ENCODE measurements at places on chromosomes 4 and X. TPM values are rescaled to one million over a fixed set of nuclear protein-coding genes. Genes with fewer than 3 reads are reported as not detected.

- H3K27ac ChIP-seq = no peak overlapping the region
- H3K4me3 ChIP-seq = no peak overlapping the region
- H3K27me3 ChIP-seq = no peaks in the 10 kb centered on the region
- no peaks in the 10 kb centered on the region for H3K36me3 ChIP-seq
Measured at GRCh38 chrX:11611965-11612364, 53.8 kb downstream of the ARHGAP6 start.

DNA sequence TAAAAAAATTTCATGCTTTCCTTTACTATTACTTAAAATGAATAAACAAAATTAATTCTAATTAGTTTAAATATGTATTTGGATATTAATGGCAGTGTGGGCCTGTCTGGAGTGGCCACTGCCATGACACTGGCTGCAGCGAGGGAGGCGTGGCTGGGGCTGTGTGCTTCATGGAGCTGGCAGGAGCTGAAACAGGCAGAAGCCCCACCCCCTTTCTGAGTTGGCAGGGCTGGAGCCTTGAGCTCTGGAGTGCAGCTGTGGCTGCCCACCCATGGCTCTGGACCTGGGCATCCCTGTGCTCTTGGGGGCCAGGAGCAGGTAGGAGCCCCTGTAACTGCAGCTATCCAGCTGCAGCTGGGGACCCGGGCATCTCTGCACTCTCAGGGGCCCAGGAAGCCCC lies 8.2 kb upstream of the HSD17B11 start:
- no peaks in the 10 kb centered on the region for H3K4me1 ChIP-seq
- no peaks in the 10 kb centered on the region for H3K27me3 ChIP-seq
- no peaks in the 10 kb centered on the region for H3K36me3 ChIP-seq
- no peak for DNase-seq

DNA sequence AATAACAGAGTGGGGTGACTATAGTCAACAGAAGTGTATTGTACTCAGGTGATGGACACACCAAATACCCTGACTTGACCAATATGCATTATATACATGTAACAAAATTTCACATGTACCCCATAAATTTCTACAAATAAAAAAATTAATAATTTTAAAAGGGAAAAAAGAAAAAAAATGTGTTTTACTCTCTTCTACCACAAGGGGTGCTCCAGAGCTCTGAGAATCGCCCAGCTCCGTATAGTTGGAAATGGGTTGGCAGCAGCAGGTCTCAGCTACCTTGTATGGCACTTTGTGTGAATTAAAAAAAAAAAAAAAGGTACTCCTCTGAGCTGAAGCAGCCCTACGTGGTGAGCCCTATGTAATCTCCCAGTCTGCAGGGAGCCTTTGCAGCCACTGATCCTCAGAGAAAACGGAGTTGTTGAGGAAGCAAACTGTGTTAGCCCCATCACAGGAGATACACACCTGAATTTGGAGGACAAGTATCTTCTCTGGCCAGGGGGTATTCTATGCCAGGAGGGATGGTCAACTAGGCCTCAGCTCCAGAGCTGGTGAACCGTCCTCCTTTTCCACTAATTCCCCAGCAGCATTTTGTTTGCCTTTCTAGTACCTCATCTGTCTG lies 17.2 kb upstream of the POLA1 start:
- DNase-seq = no peak
- H3K36me3 ChIP-seq = no peaks in the 10 kb centered on the region
- H3K4me3 ChIP-seq = no peak overlapping the region
- no peak overlapping the region for H3K27ac ChIP-seq

DNA sequence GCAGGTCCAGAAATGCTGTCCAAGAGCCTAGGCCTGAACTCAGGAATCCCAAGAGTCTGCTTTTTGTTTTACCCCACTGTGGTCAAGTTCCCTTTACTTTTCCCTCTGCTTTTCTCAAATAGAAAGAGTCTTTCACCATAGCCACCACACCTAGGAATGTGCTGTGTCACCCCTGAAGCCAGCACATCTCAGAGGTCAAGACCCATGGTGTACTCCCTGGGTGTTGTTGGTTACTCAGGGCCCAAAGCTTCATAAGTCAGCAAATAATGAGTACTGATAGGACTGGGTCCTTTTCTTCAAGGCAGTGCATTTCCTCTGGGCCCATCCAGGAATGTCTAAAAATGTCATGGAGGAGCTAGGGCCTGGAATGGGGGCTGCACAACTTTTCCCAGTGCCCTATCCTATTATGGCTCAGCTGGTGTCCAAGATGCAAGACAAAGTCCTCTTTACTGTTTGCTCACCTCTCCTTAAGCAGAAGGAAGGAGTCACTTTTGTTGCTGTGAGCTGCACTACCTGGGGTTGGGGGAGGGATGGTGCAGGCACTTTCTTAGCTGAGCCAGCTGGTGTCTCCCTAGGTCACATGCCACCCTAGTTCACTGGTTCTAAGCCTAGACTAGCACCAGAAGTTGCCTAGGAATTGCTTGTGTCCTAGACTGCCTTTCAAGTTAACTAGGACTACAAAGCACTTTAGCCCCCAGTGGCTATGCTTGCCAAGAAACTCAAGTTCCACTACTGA lies 62.4 kb upstream of the RXFP1 start:
- no peaks in the 10 kb centered on the region for H3K36me3 ChIP-seq
- H3K4me3 ChIP-seq = no peak overlapping the region
- no peak overlapping the region for H3K27ac ChIP-seq
- no peak for DNase-seq
- no peaks in the 10 kb centered on the region for H3K27me3 ChIP-seq

GRCh38 chrX:30982467-30982866 lies 89.4 kb downstream of the FTHL17 start:
- no peaks in the 10 kb centered on the region for H3K27me3 ChIP-seq
- no peak overlapping the region for H3K4me3 ChIP-seq
- no peaks in the 10 kb centered on the region for H3K36me3 ChIP-seq
- H3K4me1 ChIP-seq = no peaks in the 10 kb centered on the region
- H3K27ac ChIP-seq = no peak overlapping the region
- DNase-seq = no peak

- no peak overlapping the region for H3K27ac ChIP-seq
- H3K4me1 ChIP-seq = peaks cover 8% of the 10 kb centered on the region
- DNase-seq = no peak
- H3K4me3 ChIP-seq = peak overlapping the region; percentile 39
- no peaks in the 10 kb centered on the region for H3K36me3 ChIP-seq
Measured at GRCh38 chrX:153609917-153610835, 11.2 kb upstream of the CCNQ start.

GRCh38 chrX:19800821-19801374 lies 86.5 kb downstream of the SH3KBP1 start:
- H3K27ac ChIP-seq = no peak overlapping the region
- H3K4me3 ChIP-seq = no peak overlapping the region
- H3K4me1 ChIP-seq = no peaks in the 10 kb centered on the region
- no peaks in the 10 kb centered on the region for H3K36me3 ChIP-seq
- no peaks in the 10 kb centered on the region for H3K27me3 ChIP-seq

- no peak for DNase-seq
- H3K4me3 ChIP-seq = no peak overlapping the region
- no peaks in the 10 kb centered on the region for H3K4me1 ChIP-seq
- no peak overlapping the region for H3K27ac ChIP-seq
- no peaks in the 10 kb centered on the region for H3K36me3 ChIP-seq
Measured at GRCh38 chr4:54683616-54684346, 26.0 kb downstream of the KIT start.

GRCh38 chrX:66232296-66232695 lies 68.2 kb downstream of the HEPH start:
- H3K27me3 ChIP-seq = no peaks in the 10 kb centered on the region
- no peaks in the 10 kb centered on the region for H3K36me3 ChIP-seq
- H3K4me3 ChIP-seq = no peak overlapping the region
- no peak for DNase-seq
- no peak overlapping the region for H3K27ac ChIP-seq

DNA sequence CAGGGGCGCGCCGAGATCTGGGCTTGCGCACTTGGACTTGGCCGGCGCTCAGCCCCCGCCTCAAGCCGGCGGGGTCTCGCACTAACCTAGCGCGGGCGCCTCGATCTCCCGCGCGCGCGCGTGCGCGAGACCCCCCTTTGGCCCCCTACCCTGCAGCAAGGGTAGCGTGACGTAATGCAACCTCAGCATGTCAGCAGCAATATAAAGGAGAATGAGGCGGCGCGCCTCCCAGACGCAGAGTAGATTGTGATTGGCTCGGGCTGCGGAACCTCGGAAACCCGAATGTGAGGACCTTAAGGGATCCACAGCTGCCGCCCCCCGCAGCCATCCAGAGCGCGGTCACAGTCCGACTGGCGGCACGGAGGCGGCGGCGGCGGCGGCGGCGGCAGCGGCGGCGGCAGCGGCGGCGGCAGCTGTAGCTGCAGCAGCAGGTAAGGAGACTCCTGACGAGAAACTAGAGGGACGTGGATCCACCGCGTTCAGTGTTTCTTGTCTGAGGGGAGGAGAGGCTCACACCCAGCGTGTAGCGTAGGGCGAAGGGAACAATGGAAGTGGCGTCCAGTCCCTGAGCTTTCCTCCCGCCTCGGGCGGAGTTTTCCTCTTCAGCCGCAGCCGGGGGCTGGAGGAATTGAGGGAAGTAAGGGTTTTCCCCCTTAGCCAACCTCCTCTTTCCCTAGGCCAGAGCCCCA lies at the start of the genes SATL1 and ZNF711:
SATL1 (minus strand) TSS at position 19 of the 689 bp plus-strand sequence. CDS start 134,811 bp downstream, outside the sequence.
ZNF711 (plus strand) TSS at position 231 of the 689 bp plus-strand sequence. CDS start 3,582 bp downstream, outside the sequence.
- no peaks in the 10 kb centered on the region for H3K36me3 ChIP-seq
- no peaks in the 10 kb centered on the region for H3K4me1 ChIP-seq
- no peak for DNase-seq
- peak within 1 kb of the TSS; percentile 17 for H3K27ac ChIP-seq

DNA sequence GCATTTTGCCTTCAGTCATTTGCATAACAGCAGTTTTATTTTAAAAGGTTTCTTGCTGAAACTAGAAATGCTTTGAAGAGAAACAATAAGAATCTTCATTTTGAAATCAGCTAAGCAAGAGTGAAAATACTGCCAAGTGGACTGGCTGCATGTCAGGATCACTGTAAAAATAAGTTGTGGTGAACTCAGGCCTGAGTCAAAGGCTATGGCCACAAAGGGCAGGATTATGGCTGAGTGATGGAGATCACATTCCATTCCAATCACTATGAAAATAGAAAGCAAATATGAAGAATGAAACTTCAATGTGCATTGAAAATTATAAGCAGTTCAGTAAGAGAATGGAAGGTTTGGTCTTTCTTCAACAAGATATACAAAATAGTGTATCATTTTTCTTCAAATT lies 224.5 kb downstream of the PCDH18 start:
- peak overlapping the region; percentile 7 for H3K27ac ChIP-seq
- peaks cover 12% of the 10 kb centered on the region for H3K4me1 ChIP-seq
- H3K4me3 ChIP-seq = no peak overlapping the region
- H3K36me3 ChIP-seq = no peaks in the 10 kb centered on the region
- DNase-seq = no peak

DNA sequence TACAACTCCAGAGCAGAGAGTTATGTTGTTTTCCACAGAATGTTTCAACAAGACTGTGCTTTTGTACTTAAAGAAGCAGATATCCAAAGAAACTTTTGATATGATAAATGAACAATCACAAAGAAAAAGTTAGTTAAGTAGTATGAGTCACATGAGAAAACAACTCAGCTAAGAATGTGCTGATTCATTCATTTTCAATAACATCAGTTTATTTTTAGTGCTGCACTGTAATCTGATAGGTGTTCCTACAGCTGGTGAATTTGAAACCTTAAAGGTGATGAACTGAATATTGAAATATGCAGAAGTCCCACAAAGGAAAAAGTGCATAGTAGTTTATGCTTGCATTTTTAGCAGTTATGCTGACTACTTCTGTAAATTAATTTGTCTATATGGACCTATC lies 180.3 kb upstream of the TENM3 start:
- no peaks in the 10 kb centered on the region for H3K27me3 ChIP-seq
- no peak overlapping the region for H3K4me3 ChIP-seq
- no peak for DNase-seq
- no peaks in the 10 kb centered on the region for H3K36me3 ChIP-seq

- H3K27me3 ChIP-seq = no peaks in the 10 kb centered on the region
- DNase-seq = no peak
- H3K4me1 ChIP-seq = peaks cover 25% of the 10 kb centered on the region
- H3K27ac ChIP-seq = peak overlapping the region; percentile 32
Measured at GRCh38 chr4:183906739-183907651, 1.9 kb downstream of the STOX2 start.

- H3K27me3 ChIP-seq = no peaks in the 10 kb centered on the region
- peak overlapping the region; percentile 98 for H3K27ac ChIP-seq
- H3K4me3 ChIP-seq = peak overlapping the region; percentile 61
Measured at GRCh38 chrX:107718156-107718621, 57.4 kb downstream of the TSC22D3 start.

CLDN34 gene
- not detected for total RNA-seq

GC gene
- total RNA-seq = not detected

SCLT1 gene
- total RNA-seq = 18.9 TPM

PNMA5 gene
- total RNA-seq = not detected

GPR34 gene
- total RNA-seq = 3.2 TPM

DMRTC1B gene
- not detected for total RNA-seq

TMEM271 gene
- 0.25 TPM for total RNA-seq

Measured in vagina (tissue), 2 donors.